Activated T-helper 1 cell treated with anti-CD3 and anti-CD28 coated beads, Interleukin-12 subunit alpha, Interleukin-12 subunit beta, Interleukin-2, Interleukin-4 antibody, amounts not matched to agents 30 ng/mL and 10 ng/mL and 1 ng/mL, durations not matched to agents 14 hours and 24 hours and 36 hours (primary cell): ENCODE measurements at places on chromosomes 1 and 21.
A peak's percentile ranks its signal among the peaks of the same experiment; 100 is the strongest.

- DNase-seq = no peak
These were observed 533.5 kb downstream of the LTN1 start for GRCh38 chr21:28459193-28459592.

DNA sequence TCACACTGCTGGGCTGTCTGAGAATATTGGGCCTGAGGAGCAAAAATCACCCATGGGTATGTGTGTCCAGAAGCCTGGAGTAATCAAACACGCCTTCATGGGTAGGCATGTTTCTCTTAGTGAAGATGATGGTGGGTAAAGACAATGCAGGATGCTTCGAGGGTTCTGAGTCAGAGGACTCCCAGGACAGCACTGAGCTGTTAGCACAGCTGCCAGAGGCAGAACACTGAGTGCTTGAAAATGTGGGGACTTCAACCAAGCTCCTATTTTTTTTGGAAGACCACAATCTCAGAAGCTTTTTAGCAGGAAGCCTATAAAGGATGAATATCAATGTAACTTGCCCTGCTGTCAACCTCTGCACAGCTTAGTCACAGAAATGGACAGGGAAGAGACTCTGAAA, 7.9 kb upstream of the NT5C1A start:
- no peak for DNase-seq

GRCh38 chr21:14889080-14889810, 175.6 kb downstream of the NRIP1 start:
- DNase-seq = no peak

DNA sequence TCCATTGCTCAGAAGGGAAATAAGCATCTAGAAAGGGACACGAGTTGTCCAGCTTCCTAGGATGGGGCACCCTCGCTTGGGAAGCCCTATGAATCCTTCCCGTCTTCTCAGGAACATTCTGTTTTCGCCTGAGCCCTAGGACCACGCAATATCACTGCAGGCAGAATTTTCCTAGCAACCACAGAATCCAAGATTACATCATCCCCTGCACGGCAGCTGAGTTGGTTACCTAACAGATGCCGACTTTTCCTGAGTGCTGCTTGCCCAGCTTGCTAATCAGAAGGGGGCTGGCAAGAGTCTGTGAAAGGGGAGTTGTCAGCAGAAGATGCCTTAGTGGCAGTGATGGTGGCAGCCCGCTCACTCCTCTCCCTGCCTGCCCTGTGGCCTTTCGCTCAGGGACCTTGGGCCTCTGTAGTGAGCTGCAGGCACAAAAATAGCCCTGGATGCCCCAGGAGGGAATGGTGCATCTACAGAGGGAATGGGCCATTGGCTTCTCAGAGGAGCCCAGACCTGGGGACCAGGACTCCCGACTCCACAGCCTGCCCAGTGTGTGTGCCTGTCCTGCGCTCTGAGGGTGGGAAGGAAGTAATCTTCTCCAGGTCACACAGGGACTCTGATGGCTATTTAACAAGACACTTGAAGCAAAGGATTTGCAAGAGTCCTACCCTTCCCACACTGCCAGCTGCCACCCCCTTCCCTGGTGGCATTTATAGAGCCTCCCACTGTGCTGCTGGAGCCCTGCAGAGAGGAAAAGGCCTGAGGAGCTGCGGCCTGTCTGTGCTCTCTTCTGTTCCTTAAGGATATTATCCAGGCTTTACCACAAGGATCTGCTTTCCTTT, 28.9 kb upstream of the CLSTN1 start:
- DNase-seq = no peak

DNA sequence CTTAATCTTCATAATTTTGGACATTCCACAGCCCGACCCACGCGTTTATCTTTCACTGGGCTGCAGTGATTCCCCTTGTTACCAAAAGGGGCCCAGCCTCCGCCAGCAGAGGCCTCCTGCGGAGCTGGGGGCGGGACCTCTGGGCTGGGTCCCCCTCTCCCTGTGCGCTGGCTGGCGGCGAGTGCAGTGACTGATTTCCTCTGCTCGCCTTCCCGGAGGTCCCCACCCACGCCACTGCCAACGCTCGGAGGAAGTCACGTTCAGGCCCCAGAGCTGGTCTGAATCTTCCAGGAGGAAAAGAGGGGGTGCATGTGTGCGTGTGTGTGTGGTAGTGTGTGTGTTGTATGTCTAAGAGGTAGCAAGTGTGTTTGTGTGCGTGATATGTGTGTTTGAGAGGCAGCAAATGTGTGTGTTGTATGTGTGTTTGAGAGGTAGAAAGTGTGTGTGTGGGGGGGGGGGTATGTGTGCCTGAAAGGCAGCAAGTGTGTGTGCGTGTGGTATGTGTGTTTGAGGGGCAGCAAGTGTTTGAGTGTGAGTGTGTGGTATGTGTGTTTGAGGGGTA, 35.0 kb upstream of the JAK1 start:
- DNase-seq = peak; percentile 45

- DNase-seq = no peak
These were observed 11.7 kb downstream of the OR2AJ1 start for GRCh38 chr1:247936415-247936814.
